ENCODE measurements at places on chromosomes 13 and 19.

DNA sequence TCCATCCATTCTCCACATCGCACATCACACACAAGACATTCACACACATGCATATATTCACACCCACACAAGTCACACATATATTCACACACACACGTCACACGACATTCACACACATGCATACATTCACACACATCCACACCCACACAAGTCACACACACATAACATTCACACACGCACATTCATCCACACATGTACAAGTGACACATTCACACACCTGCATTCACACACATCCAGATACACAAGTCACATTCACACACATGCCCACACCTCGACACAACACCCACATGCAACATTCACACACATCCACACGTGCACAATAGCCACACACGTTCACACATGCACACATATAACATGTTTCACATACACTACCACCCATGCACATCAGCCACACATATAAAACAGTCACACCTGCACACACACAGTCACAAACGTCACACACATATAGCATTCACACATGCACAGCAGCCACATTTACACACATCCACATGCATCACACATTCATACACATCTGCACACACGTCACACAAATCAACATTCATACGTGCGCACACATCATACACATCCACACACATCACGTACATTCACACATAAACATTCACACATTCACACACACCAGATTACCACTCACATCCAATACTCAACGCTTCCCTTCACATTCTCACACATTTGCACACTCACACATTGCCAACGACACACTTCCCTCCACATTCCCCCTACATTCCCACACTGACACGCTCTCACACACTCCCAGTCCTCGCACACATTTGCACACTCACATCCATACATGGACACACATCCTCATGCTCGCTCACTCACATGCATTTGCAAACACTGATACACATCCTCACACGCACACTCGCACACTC is 41.0 kb downstream of the ANKRD10 start:
- no peak for DNase-seq

GRCh38 chr13:43473437-43473836 is 313.3 kb downstream of the ENOX1 start:
- DNase-seq = no peak

GRCh38 chr13:23673867-23674605 is 103.8 kb downstream of the TNFRSF19 start:
- no peak for DNase-seq

DNA sequence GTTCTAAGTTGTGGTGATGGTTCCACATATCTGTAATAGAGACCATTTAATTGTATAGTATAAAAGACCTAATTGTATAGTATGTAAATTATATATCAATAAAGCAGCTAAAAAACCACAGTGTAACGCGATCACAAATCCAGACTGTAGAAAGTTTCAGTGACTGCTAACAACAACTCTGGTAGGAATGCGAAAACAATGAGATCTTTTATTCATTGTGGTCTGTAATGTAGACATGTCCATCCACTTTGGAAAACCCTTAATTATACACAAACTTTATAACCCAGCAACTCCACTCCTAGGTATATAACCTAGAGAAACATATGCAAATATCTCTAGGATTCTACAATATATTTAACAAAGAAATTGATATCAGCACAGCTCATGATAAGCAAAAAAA is 549.5 kb downstream of the SLITRK1 start:
- DNase-seq = no peak

GRCh38 chr19:5953680-5954213 is 24.2 kb downstream of the RANBP3 start:
- no peak for DNase-seq

- DNase-seq = no peak
Observed at GRCh38 chr19:55443824-55444480, 852 bp upstream of the SHISA7 start.

- DNase-seq = no peak
Observed at GRCh38 chr13:91805605-91806004, 407.2 kb downstream of the GPC5 start.

- no peak for DNase-seq
Observed at GRCh38 chr13:25783601-25784024, 268.2 kb downstream of the SHISA2 start.

DNA sequence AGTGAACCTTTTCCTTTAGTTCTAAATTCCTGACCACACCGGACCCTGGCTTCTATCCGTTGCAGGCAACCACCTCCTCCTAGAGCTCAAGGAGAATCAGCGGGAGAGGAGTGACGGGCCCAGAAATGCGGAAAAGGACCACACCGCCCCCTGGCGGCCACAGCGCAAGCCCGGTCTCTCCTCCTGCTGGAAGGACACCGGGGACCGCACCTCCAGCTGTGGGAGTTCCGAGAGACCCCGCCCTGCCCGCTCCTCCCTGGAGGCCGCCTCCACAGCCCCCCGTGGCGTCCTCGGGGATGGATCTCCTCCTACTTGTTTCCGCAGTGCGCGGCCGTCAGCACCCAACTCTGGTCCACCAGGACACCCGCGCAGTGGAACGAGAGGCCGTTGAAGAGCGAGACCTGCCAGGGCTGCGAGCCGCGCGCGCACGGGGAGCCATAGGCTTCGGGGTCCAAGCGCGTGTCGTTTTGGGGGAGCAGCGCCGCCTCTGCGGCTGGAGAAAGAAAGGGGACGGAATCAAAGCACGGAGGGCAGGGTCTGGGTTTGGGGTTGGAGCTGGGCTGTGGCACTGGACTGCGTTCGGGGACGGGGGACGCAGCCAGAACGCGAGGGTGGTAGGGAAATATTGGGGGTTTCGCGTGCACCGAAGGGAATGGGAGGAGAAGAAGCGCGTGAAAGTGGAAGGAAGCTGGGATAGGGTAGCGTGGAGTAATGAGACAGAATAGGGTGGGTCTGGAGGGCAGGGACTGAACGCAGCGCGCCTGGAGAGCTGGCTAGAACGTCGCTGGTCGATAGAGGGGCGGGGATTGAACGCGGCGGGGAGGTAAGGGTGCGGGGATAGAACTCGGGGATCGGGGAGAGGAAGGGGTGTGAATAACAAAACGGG is 2.5 kb downstream of the KLK10 start:
- DNase-seq = no peak

- DNase-seq = no peak
Observed at GRCh38 chr13:112172017-112172416, 105.1 kb downstream of the SOX1 start.

DNA sequence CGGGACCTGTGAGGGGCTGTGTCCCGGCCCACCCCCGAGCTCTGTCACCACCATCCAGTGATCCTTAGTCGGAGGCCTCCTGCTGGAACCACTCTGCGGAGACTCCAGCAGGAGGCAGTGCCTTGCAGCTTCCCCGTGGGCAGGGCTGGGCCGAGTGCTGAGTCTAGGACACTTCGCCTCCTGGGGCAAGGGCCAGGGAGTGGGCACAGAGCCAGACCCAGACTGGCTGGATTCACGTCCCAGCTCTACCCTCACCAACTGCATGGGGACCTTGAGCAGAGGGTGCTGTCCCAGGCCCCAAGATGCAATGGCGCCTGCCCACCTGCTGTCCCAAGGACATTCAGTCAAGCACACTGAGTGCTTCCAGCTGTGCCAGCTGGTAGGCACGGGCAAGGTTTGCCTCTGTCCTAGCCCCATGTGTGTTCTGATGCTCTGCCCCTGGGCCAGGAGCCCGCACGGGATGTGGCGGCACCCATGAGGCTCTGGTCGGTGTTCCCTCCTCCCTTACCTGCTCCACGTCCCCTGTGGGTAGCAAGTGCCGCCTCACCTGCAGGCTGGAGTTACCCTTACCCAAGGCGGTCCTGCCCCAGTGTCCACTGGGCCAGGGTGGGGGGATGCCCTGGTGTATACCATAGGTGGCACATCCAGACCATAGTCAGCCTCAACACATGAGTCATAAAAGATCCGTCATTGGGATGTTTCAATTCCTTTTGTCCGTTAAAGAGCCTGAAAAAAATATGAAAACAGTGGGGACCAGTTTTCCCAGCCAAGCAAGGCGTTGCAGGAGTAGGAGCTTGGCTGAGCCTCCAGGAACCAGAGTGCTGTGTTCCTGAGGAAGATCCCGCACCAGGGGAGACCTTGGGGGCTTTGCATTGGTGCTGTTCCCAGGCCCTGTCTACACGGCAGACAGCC is 7.4 kb downstream of the FZR1 start:
- no peak for DNase-seq

DNA sequence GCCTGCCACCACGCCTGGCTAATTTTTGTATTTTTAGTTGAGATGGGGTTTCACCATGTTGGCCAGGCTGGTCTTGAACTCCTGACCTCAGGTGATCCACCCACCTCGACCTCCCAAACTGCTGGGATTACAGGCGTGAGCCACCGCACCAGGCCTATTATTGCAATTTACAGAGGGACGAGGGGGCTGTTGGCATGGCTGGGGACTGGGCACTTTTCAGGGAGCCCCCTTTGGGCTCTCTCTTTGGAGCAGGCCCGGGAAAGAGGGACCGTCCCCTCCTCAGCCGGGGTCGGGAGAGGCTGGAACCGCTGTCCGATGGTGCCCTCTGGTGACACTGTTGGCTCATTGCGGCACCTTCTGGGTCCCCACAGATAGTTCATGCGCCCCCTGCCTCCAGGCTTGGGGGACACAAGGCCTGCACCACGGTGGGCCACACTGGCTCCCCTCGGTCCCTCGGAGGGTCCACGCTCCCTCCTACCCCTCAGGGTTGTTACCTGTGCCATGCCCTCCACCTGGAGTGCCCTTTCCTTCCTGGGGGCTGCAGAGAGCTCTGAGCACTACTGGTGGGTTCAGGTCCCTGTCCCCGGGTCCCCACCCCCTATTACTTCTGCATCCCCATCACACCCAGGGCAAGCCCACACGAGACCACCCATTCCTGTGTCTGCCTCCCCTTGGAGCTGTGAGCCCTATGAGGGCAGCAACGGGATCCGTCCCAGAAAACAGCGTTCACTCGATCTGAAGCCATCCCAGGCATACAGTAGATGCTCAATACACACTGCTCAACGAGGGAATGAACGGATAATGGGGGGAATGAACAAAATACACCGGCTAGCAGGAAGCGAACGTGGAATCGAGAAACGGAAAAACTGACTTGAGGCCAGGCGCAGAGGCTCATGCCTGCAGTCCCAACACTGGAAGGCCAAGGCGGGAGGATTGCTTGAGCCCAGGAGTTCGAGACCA is 12.5 kb downstream of the FEM1A start:
- no peak for DNase-seq

- no peak for DNase-seq
Observed at GRCh38 chr13:25330541-25330940, 29.1 kb downstream of the NUP58 start.

GRCh38 chr19:3398114-3398899 is 31.9 kb downstream of the NFIC start:
- no peak for DNase-seq

DNA sequence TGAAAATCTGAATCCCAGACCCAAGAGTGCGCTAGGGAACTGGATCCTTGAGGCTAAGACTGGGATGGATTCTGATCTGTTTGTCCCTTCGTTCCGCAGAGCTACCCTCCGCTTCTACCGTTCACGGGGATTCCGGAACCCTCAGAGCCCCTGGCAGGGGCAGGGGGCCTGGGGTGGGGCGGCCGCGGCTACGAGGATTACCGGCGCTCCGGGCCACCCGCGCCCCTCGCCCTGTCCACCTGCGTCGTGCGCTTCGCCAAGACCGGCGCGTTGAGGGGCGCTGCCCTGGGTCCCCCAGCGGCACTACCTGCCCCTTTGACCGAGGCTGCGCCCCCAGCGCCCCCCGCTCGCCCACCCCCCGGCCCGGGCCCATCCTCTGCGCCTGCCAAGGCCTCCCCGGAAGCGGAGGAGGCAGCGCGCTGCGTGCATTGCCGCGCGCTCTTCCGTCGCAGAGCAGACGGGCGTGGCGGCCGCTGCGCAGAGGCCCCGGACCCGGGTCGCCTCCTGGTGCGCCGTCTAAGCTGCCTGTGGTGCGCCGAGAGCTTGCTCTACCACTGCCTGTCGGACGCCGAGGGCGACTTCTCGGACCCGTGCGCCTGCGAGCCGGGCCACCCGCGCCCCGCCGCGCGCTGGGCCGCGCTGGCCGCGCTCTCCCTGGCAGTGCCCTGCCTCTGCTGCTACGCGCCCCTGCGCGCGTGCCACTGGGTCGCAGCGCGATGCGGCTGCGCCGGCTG is 7.1 kb downstream of the SPRED3 start:
- DNase-seq = no peak

GRCh38 chr13:35514061-35514477 is 37.6 kb upstream of the MAB21L1 start:
- DNase-seq = no peak

DNA sequence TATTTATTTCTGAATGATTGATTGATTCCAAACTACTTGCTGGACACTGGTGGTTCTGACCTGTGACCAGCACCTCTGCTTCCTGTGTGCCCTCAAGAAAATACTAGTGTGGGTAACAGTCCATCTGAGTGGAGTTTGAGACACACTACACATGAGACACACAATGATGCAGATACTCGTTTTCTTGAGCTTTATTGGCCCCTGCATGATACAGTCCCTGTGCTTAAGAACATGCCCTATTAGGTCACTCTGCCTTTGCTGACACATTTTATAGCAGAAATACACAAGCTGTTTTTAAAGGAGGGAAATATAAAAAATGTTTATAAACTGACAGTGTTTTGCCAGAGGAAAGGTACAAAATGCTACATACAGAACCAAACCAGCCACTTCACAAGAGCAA is 126.9 kb downstream of the STK24 start:
- DNase-seq = no peak

- DNase-seq = no peak
Observed at GRCh38 chr19:55674459-55674840, 576 bp upstream of the EPN1 start.

DNA sequence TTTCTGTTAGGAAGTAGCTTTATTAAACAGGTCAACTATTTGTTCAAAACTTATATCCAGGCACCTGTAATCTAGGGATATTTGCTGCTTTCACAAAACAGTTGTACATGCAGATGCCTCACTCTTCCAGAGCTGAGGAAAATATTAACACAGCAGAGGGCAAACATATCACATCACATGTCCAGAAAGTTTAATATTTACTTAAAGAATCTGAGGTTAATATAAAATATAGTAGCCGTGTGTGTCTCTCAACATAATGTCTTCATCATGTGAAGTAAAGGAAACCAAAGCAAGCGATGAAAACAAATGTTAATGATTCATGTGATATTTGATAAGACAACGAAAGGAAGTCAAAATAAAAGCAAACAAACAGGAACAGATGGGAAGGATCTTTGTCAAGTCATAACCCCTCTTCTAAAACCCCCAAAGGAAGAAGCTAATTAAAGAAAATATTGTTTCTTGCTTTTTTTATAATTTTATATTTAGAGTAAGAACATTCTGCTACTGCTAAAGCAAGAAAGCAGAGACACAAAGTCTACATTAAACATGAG is 418.8 kb downstream of the DACH1 start:
- no peak for DNase-seq

GRCh38 chr13:113759525-113760137 is 605 bp downstream of the TMEM255B start:
- no peak for DNase-seq

- DNase-seq = no peak
Observed at GRCh38 chr13:77545626-77546412, 10.3 kb downstream of the SCEL start.

- no peak for DNase-seq
Observed at GRCh38 chr19:18233224-18233825, 7.1 kb upstream of the PDE4C start.

GRCh38 chr19:2271234-2272103 is 10.5 kb downstream of the PEAK3 start:
- no peak for DNase-seq

- no peak for DNase-seq
Observed at GRCh38 chr13:101399365-101399764, 16.9 kb downstream of the NALCN start.

- DNase-seq = no peak
Observed at GRCh38 chr13:94217370-94217769, 262.1 kb downstream of the DCT start.

- DNase-seq = peak; percentile 45
Observed at GRCh38 chr13:24512197-24512907, at the start of gene PARP4. Gene PARP4 (minus strand): TSS chr13:24512778. CDS start chr13:24503776, 9,002 bp downstream.
